Type B pancreatic cell (in vitro differentiated cells): ENCODE measurements at places on chromosomes 7 and 10. TPM values are rescaled to one million over a fixed set of nuclear protein-coding genes. Genes with fewer than 3 reads are reported as not detected.

GRCh38 chr7:146656988-146657387 lies 540.4 kb downstream of the CNTNAP2 start:
- no peaks in the 10 kb centered on the region for H3K36me3 ChIP-seq
- H3K4me1 ChIP-seq = peaks cover 33% of the 10 kb centered on the region
- DNase-seq = no peak
- no peak overlapping the region for H3K4me3 ChIP-seq
- H3K27me3 ChIP-seq = peaks cover 32% of the 10 kb centered on the region

Gene SKIDA1
- total RNA-seq = 9.6 and 24.3 TPM in 2 replicates

Gene MKLN1
- 39.1 and 47.7 TPM in 2 replicates for total RNA-seq

- H3K4me3 ChIP-seq = no peak overlapping the region
- H3K27ac ChIP-seq = no peak overlapping the region
- H3K36me3 ChIP-seq = peaks cover 24% of the 10 kb centered on the region
- H3K27me3 ChIP-seq = no peaks in the 10 kb centered on the region
- H3K4me1 ChIP-seq = no peaks in the 10 kb centered on the region
Measured at GRCh38 chr10:123165445-123166072, 11.4 kb downstream of the BUB3 start.

DNA sequence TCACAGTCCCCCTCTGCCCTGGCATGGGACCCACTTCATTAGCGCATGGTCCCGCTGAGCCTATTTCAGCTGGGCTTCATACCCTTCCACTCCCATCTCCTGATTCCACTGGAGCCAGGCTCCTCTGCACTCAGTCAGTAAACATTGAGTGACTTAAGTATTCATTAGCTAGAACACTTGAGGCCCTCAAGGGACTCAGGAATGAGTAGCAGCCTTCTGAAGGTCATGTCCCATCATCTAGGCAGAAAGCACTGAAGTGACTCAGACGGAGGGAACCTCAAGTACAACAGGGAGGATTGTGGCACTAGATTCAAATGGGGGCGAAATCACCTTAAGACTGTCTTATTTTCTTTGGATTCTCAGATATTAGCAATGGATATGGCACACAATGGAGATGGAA lies 186.6 kb upstream of the INHBA start:
- DNase-seq = no peak
- no peak overlapping the region for H3K27ac ChIP-seq
- H3K36me3 ChIP-seq = no peaks in the 10 kb centered on the region

GRCh38 chr7:144907577-144907976 lies 71.7 kb upstream of the TPK1 start:
- no peaks in the 10 kb centered on the region for H3K36me3 ChIP-seq
- no peak for DNase-seq
- H3K4me1 ChIP-seq = peaks cover 4% of the 10 kb centered on the region

Gene OPN4
- not detected in 2 replicates for total RNA-seq

DNA sequence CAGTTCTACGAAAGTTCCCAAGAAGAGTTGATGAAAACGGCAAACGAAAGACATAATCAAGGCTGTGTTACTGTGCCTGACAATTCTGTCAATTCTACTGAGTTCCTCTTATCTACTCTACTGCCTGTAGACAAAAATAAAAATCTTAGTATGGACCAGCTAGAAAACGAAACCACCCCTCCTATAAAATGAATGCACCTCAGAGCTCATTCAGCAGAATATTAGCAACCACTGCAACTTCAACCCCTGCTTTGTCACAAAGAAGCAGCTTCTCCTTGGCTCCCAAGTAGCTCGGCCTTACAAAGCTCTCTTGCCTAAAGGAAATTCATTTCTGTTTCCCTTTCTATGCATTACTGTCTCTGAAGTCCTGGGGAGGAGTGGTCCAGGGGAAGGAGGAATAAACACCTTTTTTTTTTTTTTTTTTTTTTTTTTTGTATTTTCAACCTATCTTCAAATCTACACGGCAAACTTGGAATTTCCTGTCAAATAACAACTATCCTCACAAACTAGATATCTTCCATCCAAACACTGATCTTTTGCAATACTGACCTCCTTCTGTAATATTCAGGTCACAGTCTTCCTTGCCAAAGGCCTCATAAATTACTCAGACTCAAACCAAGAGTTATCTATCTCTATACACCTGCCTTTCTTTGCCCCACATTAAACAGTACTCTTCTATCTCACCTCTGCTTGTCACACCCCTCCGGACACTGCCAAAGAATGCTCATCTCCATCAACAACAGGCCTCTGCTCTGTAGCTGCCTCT lies 74.3 kb downstream of the GLI3 start:
- peaks cover 46% of the 10 kb centered on the region for H3K4me1 ChIP-seq
- DNase-seq = no peak
- no peaks in the 10 kb centered on the region for H3K27me3 ChIP-seq
- peak overlapping the region; percentile 39 for H3K4me3 ChIP-seq
- H3K36me3 ChIP-seq = peaks cover 26% of the 10 kb centered on the region

Gene PLAU
- 3.5 and 5.5 TPM in 2 replicates for total RNA-seq

DNA sequence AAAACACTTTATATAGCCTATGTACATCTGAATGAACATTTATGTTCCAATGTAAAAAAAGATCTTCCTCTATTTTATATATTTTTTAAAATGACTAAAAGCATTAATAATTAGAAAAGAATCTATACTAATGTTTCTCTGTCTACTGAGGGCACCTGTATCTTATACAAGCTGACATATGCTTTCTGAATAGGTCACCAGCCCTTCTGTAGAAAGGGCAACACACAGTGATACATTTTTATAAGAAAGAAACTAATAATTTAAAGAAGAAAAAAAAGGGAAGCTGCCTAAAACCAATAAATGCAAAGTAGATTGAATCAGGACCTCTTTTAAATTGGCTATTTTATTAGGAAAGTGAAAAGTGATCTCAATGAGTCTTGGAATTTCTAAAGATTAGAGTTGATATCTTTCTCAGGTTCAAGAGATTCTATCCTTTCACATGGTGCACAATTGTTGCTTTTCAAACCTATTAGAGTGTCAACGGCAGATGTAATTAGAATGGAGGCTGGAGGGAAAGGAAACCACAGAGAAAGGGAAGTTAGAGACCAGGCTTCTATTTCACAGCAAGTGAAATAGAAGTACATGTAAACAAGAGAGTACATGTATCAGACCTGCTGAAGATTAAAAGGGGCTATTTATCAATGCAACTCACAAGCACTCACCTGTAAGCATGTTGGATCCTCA lies 6.3 kb downstream of the MTPN start:
- H3K27me3 ChIP-seq = no peaks in the 10 kb centered on the region
- no peak for DNase-seq
- H3K27ac ChIP-seq = no peak overlapping the region
- H3K4me3 ChIP-seq = no peak overlapping the region
- H3K4me1 ChIP-seq = peaks cover 16% of the 10 kb centered on the region

Gene PRSS37
- total RNA-seq = not detected in 2 replicates

Gene FHIP2A
- total RNA-seq = 24.4 and 25.0 TPM in 2 replicates

Gene PPP1R17
- 3.9 and 4.5 TPM in 2 replicates for total RNA-seq

Gene GNGT1
- 0.14 TPM in 1 of 2 replicates, not detected in the other for total RNA-seq

GRCh38 chr7:133934262-133934976 lies 192.7 kb upstream of the LRGUK start:
- DNase-seq = no peak
- H3K36me3 ChIP-seq = no peaks in the 10 kb centered on the region
- H3K27me3 ChIP-seq = no peaks in the 10 kb centered on the region
- no peaks in the 10 kb centered on the region for H3K4me1 ChIP-seq
- no peak overlapping the region for H3K27ac ChIP-seq

DNA sequence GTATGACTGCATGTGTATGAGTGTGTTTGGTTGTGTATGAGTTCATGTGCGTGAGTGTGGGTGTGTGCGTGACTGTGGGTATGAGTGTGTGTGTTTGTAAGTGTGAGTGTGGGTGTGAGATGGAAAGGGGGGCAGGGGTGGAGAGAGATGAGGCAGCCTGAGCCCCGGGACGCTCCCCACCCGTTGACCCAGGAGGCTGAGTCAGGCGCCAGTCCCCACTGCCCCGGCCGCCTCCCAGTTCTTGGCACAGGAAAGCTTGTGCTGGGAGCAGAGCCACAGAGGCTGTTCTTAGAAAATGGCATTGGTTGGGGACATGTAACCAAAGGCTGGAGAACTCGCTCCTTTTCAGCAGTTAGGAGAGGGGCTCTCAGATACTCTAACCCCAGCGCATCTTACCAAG lies 27.8 kb upstream of the NUB1 start:
- no peaks in the 10 kb centered on the region for H3K4me1 ChIP-seq
- H3K36me3 ChIP-seq = no peaks in the 10 kb centered on the region
- H3K27ac ChIP-seq = no peak overlapping the region
- H3K4me3 ChIP-seq = no peak overlapping the region
- H3K27me3 ChIP-seq = peaks cover 2% of the 10 kb centered on the region

GRCh38 chr7:132239422-132239994 lies 336.8 kb downstream of the PLXNA4 start:
- H3K27me3 ChIP-seq = peaks cover 9% of the 10 kb centered on the region
- H3K36me3 ChIP-seq = no peaks in the 10 kb centered on the region
- no peak for DNase-seq
- no peak overlapping the region for H3K4me3 ChIP-seq

GRCh38 chr7:67302113-67303039 lies 305.7 kb downstream of the TYW1 start:
- H3K4me3 ChIP-seq = peak overlapping the region; percentile 92
- peaks cover 3% of the 10 kb centered on the region for H3K36me3 ChIP-seq
- peak overlapping the region; percentile 99 for H3K27ac ChIP-seq
- peaks cover 9% of the 10 kb centered on the region for H3K4me1 ChIP-seq

Gene SPDYE1
- not detected in 2 replicates for total RNA-seq

Gene TSPAN15
- 19.4 and 19.7 TPM in 2 replicates for total RNA-seq

GRCh38 chr7:40535678-40536077 lies 400.9 kb downstream of the SUGCT start:
- H3K36me3 ChIP-seq = no peaks in the 10 kb centered on the region
- H3K27ac ChIP-seq = no peak overlapping the region
- no peak overlapping the region for H3K4me3 ChIP-seq

GRCh38 chr7:129540340-129540739 lies 38.0 kb downstream of the SMKR1 start:
- peaks cover 4% of the 10 kb centered on the region for H3K4me1 ChIP-seq
- no peak for DNase-seq
- H3K27me3 ChIP-seq = peaks cover 11% of the 10 kb centered on the region
- no peak overlapping the region for H3K4me3 ChIP-seq

Gene COL28A1
- total RNA-seq = 0.76 and 3.3 TPM in 2 replicates

GRCh38 chr7:152608656-152609055 lies 67.3 kb downstream of the XRCC2 start:
- no peak for DNase-seq
- H3K4me1 ChIP-seq = no peaks in the 10 kb centered on the region
- H3K36me3 ChIP-seq = no peaks in the 10 kb centered on the region
- H3K27ac ChIP-seq = no peak overlapping the region
- H3K27me3 ChIP-seq = no peaks in the 10 kb centered on the region

Gene EGR2
- total RNA-seq = 17.6 and 26.7 TPM in 2 replicates

DNA sequence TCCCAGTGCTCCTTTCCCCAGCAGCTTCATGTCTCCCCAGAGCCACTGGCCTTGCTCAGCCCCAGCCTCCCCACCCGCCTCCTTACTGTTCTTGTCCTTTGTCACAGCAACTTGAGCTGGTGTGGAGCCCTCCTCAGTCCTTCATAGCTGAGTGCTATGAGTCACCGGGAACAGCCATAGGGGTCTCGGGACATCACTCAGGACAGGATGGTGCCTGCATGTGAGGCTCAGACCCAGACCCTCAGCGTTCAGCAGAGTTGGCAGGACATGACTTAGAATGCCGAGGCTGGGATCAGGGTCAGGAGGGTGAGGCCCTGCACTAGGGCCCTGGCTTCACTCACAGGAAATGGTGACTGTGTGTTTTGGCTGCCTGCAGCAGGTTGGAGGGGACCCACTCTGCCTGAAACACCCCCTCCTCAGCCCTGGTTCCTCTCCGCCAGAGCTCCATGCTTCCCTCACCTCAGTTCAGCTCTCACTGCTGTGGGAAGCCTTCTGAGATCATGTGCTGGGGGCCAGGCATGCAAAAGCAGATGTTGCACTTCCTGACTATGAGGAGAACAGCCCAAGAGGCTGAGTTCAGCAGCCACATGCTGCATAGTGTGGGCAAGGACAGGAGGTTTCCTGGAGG lies 40.7 kb upstream of the GJD4 start:
- no peak for DNase-seq
- no peak overlapping the region for H3K4me3 ChIP-seq
- no peaks in the 10 kb centered on the region for H3K27me3 ChIP-seq
- peaks cover 30% of the 10 kb centered on the region for H3K36me3 ChIP-seq
- H3K4me1 ChIP-seq = peaks cover 3% of the 10 kb centered on the region
